Hematopoietic multipotent progenitor cell treated with erythropoietin and hydrocortisone succinate and interleukin-3 and kit ligand, for 8 days (in vitro differentiated cells): ENCODE measurements at places on chromosomes 1 and 21.

DNA sequence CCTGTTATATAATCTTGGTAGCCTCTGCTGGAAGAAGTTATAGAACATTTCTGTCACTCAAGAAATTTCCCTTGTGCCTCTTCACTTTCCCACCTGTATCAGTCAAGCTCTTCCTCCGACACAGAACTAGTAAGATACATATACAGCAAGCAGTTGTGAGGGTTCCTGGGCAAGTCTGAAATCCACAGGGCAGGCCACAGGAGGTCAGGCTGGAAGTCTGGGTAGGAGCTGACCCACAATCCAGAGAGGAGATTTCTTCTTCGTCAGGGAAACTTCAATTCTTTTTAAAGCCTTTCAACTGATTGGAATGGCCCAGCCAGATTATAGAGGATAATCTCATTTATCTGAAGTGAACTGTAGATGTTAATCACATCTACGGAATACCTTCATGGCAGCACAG lies 96.4 kb upstream of the FMN2 start:
- no peak for DNase-seq

GRCh38 chr1:92192246-92192645 lies 25.5 kb upstream of the C1orf146 start:
- no peak for DNase-seq

DNA sequence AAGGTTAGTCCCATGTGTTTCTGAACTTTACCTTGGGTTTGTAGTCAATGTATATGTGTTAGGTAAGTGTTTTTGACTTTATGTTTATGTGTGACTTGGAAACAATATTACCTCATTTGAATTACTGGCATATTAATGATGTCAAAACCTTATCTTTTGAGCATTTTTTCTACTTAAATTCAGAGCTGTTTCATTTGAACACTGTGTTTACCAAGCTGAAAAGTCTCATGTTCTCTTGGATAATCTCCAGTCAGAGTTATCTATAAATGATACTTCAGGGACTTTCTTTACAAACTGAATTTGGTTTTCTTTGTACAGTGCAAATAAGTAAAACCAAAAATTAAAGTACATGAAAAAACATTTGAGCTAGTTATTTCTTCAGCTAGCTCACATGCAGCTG lies 30.0 kb downstream of the ADAMTS1 start:
- no peak for DNase-seq

- peak; percentile 6 for DNase-seq
These were observed 146.2 kb upstream of the NFIA start for GRCh38 chr1:60936163-60936562.

GRCh38 chr1:201772178-201772577 lies 56.8 kb upstream of the IPO9 start:
- no peak for DNase-seq

DNA sequence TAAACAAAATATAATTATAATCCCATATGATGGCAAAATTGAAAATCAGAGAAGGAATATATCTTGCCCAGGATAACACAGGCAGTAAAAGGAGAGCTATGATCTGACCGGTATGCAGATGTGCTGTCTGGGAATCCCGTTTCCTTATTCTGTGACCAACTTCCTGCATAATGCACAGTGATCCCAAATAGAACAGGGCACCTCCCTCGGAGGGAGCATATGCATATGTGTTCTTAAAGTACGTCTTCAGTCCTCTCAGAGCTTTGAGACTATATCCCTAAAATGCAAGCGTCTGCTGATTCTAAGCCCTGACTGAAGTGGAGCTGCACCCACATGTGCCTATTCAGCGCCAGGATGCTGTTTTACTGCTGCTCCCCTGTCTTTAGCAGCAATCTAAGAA lies 366.1 kb upstream of the PTBP2 start:
- no peak for DNase-seq

- no peak for DNase-seq
These were observed 384.3 kb downstream of the NTNG1 start for GRCh38 chr1:107525145-107525544.

GRCh38 chr1:26408604-26409003 lies 2.0 kb upstream of the LIN28A start:
- DNase-seq = peak; percentile 68

GRCh38 chr1:112637254-112638109 lies 17.9 kb downstream of the CAPZA1 start:
- DNase-seq = no peak

DNA sequence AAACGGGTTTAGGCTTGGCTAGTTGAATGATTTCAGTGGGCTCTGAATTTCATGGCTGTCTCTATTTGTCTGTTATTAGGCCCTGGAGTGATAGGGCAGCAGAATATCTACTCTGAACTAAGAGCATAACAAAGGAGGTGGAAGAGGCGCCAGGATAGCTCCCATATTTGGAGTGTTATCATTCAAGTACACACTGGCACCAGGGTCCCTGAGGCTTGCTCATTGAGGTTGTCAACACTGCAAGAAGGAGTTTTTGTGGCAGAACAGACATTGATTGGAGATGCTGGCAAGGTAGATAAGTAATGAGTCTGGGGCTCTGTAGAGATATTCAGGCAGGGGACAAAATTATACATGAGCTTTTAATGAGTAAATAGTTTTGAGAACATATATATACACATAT lies 1748.4 kb downstream of the MRPL39 start:
- peak; percentile 27 for DNase-seq

GRCh38 chr1:201266276-201266675 lies 17.0 kb upstream of the PKP1 start:
- DNase-seq = no peak

DNA sequence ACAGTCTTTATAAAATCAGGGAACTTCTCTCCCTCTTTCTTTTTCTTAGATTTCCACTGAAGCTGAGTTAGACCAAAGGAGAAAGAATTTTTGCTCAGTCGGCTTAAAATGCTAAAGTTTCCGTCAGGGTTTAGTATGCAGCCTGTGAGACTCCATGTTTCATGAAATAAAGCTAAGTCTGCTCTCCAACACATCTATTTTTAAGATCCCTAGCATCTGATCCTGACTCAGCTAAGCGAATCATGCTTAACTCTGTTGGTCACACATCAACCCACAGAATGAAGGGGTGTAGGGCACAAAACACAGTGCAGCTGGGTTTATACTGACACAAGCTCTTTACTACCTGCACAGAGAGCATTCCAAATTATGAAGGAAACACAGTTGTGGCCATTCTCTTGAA lies 102.4 kb upstream of the ZNF281 start:
- no peak for DNase-seq

- DNase-seq = no peak
These were observed 36.7 kb upstream of the SH3D21 start for GRCh38 chr1:36269408-36269838.

- peak; percentile 43 for DNase-seq
These were observed 48.1 kb downstream of the ELAPOR1 start for GRCh38 chr1:109161858-109162606.

DNA sequence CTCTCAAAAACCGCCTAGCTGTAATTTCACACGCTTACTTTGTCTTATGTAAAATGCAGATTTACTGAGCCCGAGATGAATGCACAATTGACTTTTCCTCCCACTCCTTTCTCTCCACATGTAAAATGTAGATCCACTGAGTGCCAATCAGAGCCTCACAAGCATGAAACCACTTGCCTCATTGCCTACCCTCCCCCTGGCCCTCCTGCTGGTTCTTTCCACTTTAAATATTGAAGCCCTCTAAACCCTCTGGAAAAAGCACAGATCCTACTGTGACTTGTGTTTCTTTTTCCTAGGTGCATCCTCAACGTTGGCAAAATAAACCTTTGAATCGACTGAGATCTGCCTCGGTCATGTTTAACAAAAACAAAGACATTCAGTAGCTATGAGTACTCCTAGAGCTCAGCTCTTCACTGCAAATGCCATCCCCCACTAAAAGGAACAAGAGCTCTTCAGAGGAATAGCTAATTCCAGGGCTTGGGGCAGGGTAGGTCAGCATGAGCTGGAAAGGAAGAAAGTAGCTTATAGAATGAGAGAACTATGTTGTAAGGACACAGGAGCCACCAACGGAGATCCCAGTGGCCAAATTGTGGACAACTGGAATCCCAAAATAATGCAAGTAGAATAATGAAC lies 365.5 kb upstream of the RUNX1 start:
- DNase-seq = no peak

- no peak for DNase-seq
These were observed 39.9 kb downstream of the DIRAS3 start for GRCh38 chr1:68010543-68010942.

- DNase-seq = peak; percentile 46
These were observed 42.8 kb downstream of the ACP6 start for GRCh38 chr1:147627435-147628110.

GRCh38 chr1:232853994-232854797 lies 49.0 kb downstream of the MAP10 start:
- DNase-seq = no peak

DNA sequence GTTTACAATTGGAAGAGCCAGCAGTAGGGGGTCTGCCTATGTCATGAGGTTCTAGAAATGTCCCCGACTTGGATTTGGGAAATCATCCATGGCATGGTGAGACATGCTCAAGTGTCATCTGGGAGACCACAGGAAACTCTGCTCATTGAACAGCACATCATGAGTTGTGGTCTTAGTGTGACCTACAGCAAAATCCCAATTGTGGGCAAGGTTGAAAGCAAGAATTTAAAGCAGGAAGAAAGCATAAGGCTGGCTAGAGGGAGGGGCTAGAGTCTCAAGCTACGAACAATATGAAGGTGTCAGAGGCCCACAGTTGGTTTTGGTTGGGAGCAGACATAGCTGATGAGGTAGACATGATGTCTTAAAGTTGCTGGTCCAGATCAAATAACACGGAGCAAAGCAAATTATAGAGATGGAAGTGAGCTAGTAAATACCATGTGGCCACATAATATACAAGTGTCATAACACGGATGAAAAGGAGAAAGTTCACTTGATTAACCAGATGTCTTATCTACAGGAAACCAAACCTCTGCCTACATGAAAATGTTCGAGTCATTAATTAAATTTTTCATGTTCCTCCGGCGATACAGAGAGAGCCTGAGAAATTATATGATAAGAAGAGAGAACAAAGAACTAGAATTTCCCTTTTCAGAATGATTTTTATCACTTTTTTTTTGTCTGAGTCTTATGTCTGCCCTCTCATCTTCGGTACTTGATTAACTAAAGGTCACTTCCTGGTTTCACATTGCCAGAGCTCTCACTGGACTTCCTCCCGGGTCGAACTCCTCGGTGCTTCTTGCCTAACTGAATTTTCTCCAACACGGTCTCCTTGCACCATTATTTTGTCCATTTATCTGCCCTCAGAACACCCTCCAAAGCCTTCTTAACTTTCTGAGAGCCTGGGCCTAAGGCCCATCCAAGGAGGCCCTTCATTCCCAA lies 67.5 kb upstream of the DUSP10 start:
- DNase-seq = peak; percentile 40

DNA sequence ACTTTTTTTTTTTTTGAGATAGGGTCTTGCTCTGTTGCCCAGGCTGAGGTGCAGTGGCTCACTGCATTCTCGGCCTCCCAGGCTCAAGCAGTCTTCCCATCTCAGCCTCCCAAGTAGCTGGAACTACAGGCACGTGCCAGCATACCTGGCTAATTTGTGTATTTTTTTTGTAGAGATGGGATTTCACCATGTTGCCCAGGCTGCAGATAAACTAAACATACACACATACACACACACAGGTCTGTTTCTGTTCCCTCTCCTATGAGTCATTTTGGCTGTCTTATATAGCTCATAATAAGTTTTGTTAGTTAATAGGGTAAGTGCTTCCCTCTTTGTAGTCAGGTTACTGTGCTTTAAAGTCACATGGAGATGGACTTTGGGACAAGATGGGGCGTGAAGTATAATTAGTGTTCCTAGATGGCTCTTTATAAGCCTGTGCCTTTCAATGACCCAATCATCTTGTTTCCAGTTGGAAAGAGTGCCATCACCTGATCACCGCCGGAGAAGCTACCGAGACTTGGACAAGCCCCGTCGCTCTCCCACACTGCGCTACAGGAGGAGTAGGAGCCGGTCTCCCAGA lies 9.1 kb downstream of the PRPF38A start:
- DNase-seq = no peak

- no peak for DNase-seq
These were observed 23.0 kb upstream of the LRRC8C start for GRCh38 chr1:89609781-89610456.

DNA sequence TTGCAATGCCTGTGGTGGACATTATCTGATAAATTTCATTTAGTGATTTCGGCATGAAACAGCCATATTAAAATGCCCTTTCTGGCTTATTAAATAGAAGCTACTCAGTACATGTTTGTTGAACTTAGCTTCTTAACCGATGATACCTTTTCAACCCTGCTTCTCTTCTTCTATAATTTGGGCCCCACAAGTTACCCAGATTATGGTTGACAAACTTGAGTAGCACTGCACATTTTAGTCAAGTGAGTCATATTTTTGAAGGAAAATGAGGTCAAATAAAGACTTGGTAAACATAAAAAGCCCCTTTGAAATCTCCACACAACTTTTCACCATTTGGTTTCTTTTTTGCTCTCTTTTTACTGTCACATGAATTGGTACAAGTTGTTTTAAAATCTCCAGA lies 33.8 kb downstream of the GIPC2 start:
- DNase-seq = no peak

GRCh38 chr1:2404142-2404889 lies 8.0 kb downstream of the PEX10 start:
- DNase-seq = no peak

DNA sequence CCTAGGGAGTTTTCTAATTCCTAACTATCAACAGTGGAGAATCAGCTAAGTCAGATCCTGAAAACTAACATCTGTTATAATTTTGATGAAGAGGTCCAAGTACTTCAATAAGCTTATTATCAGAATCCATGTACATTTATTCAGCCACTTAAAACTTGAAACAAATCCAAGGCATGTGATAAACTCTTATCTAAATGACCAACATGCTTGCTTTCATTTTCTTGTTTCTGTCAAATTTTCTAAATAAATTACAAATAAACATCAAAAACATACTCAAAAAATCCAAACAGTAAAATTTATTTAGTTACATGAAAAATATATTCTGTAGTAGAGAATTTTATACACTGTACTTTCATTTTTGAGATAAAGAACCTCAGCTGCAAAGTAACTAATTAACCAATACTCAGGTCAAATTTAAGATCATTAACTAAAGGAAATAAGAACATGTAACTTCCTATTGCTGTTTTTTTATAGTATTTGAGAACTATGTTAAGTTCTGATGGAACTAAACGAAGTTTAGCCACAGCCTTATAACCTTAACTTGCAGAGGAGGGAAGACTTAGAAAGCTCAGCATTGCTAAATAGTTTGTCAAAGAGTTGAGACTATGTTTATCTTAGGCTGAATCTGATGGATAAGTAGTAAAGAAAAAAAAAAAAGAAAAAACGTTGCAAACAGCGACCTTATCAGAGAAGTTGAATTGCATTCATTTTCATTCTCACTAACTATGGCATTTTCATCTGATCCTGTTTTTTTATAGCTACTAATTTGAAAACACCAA lies 44.9 kb downstream of the SYNJ1 start:
- peak; percentile 83 for DNase-seq

GRCh38 chr1:8816831-8817411 lies 519 bp downstream of the RERE start:
- no peak for DNase-seq
